ENCODE measurements at places on chromosomes 3 and 15.

DNA sequence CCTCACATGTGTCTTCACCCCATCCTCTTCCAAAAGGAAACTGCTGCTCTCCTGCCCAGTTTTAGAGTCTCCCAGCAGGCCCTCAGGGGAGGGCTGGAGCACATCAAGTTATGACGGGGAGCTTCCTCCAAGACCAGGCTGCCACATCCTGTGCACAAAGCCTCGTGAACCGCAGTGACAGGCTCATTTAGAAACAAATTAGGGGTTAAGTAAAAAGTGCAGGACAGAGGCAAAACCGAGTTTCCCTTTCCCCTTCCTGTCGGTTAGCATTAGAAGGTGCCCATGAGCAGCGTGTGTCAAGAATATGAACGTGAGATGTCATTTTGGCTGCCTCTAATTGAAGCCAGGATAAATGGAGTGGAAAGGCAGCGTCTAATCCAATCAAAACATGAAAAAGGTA lies 199.7 kb downstream of the ARRDC4 start:
- DNase-seq: no peak

DNA sequence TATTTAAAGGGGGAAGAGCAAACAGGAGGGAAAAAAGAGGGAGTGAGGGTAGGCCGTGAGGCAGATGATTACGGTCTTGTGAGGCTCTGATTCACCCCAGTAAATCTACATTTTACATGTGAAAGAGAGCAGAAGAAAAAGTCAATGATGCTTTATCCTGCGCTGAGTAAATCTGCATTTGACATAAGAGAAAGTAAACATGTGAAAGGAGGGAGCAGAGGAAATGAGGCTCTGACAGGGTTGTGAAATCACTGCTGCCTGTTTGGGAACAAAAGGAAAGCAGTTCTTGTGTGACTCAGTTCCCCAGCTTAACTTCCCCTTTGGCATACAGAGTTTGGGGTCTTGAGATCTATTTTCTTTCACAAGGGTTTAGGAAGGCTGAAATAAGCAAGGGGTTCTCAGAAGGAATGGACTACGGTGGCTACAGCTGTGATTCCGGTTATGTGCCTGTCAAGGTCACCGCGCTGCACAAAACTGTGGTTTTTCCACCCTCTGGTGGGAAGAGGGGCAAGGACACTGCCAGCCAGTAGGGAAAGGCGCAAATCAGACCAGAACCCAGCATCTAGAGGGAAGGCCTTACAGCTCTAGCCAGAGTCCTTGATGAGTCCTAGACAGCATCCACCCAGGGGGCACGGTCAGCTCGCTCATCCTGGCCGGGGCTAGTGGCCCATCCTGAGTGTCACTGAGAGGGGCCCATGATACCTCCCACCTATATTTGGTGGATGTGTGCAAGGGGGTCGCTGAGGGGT lies 18.9 kb upstream of the HCN4 start:
- no peak for DNase-seq

DNA sequence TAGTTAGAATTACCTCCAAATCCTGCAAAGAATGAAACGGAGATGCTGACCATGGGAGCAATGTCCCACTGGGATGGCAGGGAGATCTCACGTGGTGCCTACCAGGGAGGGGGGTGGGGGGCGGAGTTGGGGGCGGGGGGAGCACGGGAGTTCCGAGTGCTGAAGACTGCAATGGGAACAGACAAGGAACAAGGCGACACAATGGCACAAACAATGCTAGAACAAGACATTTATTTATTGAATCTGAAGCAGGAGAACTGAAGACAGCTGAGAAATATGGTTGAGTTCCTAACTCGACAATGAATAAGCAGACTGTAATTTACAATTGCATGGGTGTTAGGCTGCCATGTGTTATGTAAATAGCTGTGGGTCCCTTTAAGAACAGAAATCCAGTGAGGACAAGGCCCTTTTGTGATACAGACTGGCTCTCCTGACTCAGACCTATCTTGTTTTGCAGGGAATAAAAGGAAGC lies 91.2 kb downstream of the AQP9 start:
- DNase-seq: no peak

GRCh38 chr3:40680685-40681657 lies 156.2 kb downstream of the ZNF621 start:
- no peak for DNase-seq

GRCh38 chr3:114558271-114558670 lies 264.4 kb downstream of the TIGIT start:
- no peak for DNase-seq

GRCh38 chr3:184556582-184557347 lies 4.8 kb upstream of the EPHB3 start:
- DNase-seq: no peak

GRCh38 chr3:11764931-11765363 lies 81.7 kb downstream of the TAMM41 start:
- no peak for DNase-seq

DNA sequence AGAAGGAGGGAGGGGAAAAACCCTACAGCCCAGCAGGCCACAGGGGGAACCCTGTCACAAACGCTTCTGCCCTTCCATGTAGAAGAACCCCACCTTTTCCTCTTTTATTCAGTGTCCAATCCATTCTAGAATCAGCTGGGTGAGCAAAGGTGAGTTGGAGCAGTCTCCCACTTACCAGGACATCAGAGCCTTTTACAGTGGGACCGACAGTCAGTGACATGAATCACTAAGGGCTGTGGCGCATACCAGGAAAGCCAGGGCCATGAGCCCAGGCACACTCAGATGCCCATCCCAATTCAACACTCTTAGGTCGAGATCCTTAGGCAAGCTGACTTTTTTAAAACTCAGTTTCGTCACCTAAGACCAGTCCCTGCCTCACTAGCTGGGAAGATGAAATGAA lies 146.1 kb downstream of the AQP9 start:
- DNase-seq: no peak

DNA sequence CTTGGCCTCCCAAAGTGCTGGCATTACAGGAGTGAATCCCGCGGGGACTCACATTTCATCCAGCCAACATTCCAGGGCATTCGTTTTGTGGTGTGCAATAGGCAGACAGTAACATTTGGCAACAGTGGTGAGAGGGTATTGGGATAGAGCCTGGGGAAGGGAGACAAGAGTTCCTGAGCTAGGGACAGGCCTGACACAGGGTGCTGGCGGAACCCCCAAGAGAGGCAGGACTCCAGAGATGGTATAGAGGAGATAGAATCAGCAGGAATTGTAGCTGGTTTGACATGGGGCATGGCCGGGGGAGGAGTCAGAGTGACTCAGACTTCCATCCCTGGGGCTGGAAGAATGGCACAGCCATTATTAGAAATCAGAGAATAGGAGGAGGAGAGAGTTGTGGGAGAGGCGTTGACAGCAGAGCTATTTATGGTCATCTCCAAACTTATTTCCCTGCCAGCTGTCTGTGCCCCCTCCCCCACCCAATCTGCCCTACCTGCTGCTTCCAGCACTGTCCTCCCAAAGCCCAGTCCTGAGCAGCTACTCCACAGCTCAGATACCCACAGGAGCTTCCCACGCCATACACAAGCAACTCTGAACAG lies 4.4 kb upstream of the IDH2 start:
- no peak for DNase-seq

DNA sequence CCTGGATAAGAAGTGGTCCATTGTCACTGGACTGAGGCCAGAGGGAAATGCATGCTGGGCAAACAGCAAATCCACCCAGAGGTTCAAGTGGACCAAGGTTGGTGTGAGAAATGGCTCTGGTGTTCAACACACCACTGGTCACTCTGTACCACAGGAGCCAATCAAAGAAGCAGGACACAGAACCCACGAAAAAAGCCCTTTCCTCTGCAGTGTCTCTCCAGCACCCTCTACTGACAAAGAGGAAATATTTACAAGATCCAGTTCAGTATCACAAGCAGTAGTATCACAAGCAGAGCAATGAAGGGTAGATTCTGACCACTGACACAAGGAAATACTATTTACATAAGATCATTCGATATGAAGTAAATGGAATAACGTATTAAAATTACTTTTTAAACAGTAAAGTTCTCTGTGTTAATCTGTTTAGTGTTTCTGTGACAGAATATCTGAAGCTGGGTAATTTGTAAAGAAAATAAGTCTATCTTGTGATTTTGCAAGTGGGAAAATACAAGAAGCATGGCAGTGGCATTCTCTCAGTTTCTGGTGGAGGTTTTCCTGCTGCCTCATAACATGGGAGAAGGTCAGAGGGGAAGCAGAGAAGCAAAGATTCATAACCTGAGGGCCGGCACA lies 390.7 kb downstream of the EFHB start:
- no peak for DNase-seq

Measured in right kidney (tissue), 9 donors.